Stimulated activated CD4-positive, alpha-beta T cell treated with anti-CD3 and anti-CD28 coated beads, Interleukin-1b, Interleukin-23, amount 100 ng/mL, for 48 hours (primary cell): ENCODE measurements at places on chromosomes 16 and 17.

DNA sequence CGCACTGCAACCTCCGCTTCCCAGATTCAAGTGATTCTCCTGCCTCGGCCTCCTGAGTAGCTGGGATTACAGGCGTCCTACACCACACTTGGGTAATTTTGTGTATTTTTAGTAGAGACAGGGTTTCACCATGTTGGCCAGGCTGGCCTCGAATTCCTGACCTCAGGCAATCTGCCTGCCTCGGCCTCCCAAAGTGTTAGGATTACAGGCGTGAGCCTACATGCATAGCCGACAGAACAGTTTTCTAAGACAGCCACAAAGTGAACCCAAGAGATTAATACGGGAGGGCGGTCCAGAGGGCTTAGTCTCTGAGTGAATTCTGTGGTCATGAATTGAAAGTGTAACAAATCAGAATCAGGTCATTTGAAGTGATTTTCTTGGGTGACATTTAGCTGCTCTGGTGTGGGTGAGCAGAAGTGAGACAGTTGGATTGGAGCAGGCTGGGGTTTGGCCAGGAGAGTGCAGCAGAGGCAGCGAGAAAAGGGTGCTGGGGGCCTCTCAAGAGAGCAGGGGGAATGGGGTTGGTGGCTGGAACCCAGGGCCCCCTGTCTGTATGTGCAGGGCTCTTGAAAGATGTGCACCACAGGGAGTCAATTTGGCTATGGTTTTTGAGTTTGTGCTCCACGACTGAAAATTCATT is 231.4 kb upstream of the WSCD1 start:
- no peak for DNase-seq

DNA sequence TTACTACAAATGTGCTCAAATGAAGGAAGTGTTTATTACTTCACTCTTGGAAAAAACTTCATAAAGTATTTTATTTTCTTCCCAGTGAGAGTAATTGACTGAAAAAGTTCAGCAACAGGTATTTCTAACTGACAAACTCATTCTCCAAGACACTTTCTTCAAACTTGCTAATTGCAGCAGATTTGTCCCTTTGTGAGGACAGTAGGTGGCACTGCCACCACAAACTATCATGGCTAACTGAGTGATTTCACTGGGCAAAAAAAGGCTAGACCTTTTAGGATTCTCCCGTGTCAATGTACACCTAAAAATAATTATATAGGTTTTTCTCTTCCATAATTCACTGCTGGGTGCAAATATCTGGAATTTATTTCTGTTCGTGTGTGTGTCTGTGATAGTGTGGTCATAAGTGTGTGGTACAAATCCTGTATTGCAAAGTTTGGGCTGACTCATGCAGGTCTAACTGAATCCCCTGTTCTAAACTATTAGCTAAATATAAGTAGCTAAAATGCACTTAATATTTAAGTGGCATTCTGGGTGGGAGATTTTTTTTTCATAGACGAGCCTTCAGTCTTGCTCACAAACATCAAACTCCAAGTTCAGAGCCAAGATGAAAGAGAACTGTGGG is 3.9 kb downstream of the HS3ST3A1 start:
- DNase-seq, result no peak

DNA sequence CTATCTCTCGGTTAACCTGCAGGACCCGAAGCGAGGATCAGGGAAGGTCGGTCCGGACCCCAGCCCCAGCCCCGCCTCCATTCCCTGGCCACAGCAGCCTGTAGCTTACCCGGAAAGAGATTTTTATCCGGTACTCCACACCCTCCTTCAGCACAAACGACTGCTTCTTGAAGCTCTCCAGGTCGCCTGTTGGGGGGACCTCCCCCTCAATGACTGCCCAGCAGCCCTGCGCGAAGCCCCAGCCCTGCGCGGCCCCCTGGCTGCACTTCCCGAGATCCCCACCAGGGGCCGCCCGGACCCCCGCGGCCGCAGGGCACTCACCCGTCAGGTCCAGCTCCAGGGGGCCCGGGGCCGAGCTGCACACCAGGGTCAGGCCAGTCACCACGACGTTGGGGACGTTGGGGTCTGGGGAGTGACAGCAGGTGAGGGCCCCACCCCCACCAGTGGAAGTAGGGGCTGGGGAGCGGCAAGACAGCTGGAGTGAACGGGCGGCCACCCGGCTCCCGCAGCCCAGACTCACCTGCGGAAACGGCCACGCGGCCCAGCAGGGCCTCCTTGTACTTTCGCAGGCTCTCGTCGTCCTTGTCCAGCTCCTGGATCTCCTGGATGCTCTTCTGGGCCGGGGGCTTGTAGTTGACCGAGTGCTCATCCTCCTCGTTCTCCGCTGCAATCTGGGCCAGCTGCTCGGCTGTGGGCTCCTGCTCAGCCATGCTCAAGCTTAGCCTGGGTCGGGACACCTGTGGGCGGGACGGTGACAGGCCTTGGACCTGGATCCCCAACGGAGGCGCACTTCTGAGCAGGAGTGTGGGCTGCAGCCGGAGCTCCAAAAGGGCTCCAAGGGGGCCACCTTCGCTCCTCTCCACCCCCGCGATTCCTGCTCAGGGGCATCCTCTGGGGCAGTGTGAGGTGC is 1.7 kb downstream of the ARHGDIA start:
- DNase-seq, result peak; percentile 43

GRCh38 chr17:34527908-34528470 is 51.4 kb upstream of the TMEM132E start:
- DNase-seq, result no peak

- no peak for DNase-seq
Measured at GRCh38 chr17:37745801-37746426, 1.1 kb upstream of the HNF1B start.
